Testis (tissue), 5 donors: ENCODE measurements at places on chromosomes 1 and 21. TPM values are rescaled to one million over a fixed set of nuclear protein-coding genes. Genes with fewer than 3 reads are reported as not detected.
A peak's percentile ranks its signal among the peaks of the same experiment; 100 is the strongest.

Gene HHAT
- polyA plus RNA-seq = 8.5 TPM

Gene BMP8B
- 4.4 TPM for polyA plus RNA-seq

Gene ADAM30
- polyA plus RNA-seq = 52.6 TPM

Gene AMY2B
- polyA plus RNA-seq = 6.6 TPM

Gene APOBEC4
- polyA plus RNA-seq = 23.7 TPM

Gene PRELP
- 26.5 TPM for polyA plus RNA-seq

Gene GPR25
- not detected for polyA plus RNA-seq

Gene MROH9
- polyA plus RNA-seq = 2.3 TPM

Gene SLAMF9
- 0.74 TPM for polyA plus RNA-seq

Gene CELSR2
- 59.6 TPM for polyA plus RNA-seq

Gene HSD3B1
- polyA plus RNA-seq = not detected

Gene COL16A1
- polyA plus RNA-seq = 96.4 TPM

Gene RGS8
- 2.4 TPM for polyA plus RNA-seq

DNA sequence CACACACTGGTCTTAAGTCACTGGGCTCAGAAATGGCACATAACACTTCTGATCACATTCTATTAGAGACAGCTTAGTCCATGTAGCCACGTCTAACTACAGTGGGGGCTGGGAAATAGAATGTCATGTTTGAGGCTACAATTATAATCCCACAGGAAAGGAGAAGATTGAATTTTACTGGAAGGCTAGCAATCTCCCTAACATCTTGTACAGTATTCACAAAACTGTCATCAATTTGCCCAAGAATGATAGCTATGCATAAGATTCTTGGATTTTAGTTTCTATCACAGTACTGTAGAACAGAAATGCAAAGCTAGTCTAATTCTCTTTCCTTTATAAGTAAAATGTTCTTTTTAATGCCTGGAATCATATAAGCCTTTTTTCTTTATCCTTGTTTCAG is 12.7 kb upstream of the ZMYM6 start:
- H3K27ac ChIP-seq = no peak overlapping the region
- no peak for DNase-seq
- no peak overlapping the region for H3K4me3 ChIP-seq
- no peaks in the 10 kb centered on the region for H3K4me1 ChIP-seq
- H3K27me3 ChIP-seq = no peaks in the 10 kb centered on the region

GRCh38 chr1:174966008-174966572 is 33.7 kb upstream of the CACYBP start:
- peak overlapping the region; percentile 70 for H3K27ac ChIP-seq
- no peak for DNase-seq
- no peaks in the 10 kb centered on the region for H3K36me3 ChIP-seq
- peaks cover 9% of the 10 kb centered on the region for H3K4me1 ChIP-seq

GRCh38 chr21:46160657-46160906 is 5.2 kb upstream of the FTCD start:
- H3K27ac ChIP-seq = no peak overlapping the region
- H3K4me3 ChIP-seq = no peak overlapping the region
- H3K4me1 ChIP-seq = peaks cover 7% of the 10 kb centered on the region
- no peaks in the 10 kb centered on the region for H3K27me3 ChIP-seq

DNA sequence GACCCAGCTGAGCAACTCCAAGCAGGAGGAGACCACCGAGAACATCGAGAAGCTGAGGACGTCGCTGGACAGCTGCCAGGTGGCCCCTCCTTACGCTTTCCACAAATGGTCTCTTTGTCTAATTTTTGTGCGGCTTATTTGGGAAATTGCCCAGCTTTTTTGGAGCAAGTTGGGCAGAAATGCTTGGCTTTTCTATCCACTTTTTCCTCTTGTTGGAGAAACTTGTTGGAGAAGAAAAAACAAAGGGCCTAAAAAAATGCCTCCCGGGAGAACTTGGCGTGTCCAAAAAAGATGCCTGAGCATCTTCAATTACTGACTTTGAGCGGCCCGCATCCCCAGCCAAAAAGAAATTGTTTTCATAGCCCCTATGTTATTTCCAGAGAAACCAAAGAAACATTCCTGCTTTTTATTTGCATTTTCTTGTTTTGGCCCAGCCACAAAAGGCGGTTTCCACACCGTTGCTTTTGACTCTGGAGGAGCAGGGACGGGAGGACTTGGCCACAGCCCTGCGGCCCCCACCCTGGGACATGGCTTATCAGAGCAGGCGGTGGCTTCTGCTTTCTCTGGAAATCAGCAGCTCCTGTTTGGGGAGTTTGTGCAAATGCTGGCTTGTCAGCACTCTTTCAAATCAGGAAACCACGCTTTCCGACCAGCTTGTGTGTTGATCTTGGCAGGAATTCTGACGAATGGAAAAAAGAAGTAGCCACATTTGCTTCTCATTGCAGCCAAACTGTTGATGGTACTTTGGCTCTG is 81.2 kb upstream of the EFHD2 start:
- no peaks in the 10 kb centered on the region for H3K27me3 ChIP-seq
- H3K36me3 ChIP-seq = no peaks in the 10 kb centered on the region
- peaks cover 32% of the 10 kb centered on the region for H3K4me1 ChIP-seq
- no peak overlapping the region for H3K4me3 ChIP-seq

GRCh38 chr1:85582687-85583591 is 2.4 kb downstream of the CCN1 start:
- H3K27me3 ChIP-seq = no peaks in the 10 kb centered on the region
- H3K36me3 ChIP-seq = no peaks in the 10 kb centered on the region
- peak overlapping the region; percentile 91 for H3K27ac ChIP-seq
- peaks cover 13% of the 10 kb centered on the region for H3K4me1 ChIP-seq

DNA sequence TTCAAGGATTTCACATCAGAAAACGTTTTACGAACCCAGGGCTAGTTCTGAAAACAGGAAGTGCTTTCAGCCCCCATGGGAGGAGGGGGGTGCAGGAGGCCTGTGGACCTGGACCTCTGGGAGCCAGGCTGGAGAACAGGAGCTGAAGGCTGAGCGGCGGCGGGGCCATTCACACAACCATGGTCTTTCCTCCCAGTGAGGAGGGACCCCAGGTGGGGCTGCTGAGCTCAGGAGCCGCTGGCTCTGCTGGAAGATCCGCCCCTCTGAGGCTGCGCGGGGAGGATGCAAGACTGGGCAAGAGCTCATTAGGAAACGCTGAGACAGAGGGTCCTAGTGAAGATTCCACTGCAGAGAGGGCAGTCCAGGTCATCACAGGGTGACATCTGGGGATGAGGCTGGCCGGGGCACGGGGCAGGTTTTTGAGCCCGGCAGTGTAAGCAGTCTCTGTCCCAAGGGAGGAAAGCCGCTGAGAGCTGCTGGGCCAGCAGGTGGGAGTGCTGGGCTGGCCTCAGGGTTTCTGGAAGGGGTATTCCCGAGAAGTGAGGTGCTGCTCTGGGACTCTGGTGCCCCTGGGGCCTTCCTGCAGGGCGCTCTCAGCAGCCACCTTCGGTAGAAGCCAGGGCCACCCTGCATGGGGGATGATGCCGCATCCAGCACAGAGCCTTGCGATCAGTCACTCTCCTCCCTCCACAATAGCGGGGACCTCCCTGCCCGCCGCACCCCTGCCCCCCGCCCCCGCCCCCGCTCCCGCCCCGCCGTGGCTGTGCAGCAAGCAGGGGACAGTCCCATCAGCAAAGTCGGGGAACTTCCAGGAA is 7.5 kb downstream of the MX2 start:
- H3K4me1 ChIP-seq = peaks cover 9% of the 10 kb centered on the region
- H3K27ac ChIP-seq = peak overlapping the region; percentile 24
- peak; percentile 25 for DNase-seq

DNA sequence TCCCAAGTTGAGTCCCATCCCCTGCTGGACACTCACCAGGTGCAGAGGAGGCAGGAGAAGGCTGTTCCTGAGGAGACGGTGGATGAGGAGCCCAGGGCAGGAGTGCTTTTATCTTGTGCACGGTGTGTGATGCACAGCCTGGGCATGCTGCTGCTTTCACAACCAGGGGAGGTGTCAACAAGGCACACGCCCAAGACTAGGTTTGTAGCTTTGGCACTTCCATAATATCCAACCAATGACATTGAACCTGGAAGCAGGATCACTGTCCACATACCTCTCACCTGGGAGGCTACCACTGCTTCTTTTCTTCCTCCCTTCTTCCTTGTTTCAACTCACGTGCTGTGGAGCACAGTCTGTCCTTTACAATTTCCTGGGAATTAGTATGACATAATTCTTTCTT is at the start of gene LCE3D:
Gene LCE3D (minus strand): TSS at position 84 of the 400 bp plus-strand sequence. CDS start 580 bp downstream, outside the sequence.
- no peaks in the 10 kb centered on the region for H3K36me3 ChIP-seq
- H3K4me1 ChIP-seq = no peaks in the 10 kb centered on the region
- H3K27me3 ChIP-seq = no peaks in the 10 kb centered on the region
- H3K4me3 ChIP-seq = no peak within 1 kb of the TSS

DNA sequence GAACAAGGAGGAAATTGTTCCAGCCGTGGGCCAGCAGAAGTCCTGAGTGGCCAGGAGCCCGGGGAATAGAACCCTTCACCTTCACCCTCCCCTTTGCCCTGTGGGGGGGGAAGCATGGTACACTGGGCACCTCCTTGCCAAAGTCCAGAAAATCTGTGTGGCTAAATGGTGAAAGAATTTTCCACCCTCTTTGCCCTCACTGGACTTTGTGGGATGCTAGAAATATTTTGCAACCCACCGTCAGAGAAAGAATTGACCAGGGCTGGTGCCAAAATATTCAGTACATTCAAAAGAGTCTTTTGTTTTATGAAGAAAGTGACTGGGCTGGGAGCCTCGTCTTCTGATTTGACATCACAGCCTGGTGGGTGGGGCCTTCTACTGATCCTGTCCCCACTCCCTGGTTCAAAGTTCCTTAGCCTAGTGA is 14.6 kb downstream of the NFASC start:
- no peaks in the 10 kb centered on the region for H3K27me3 ChIP-seq
- no peak overlapping the region for H3K4me3 ChIP-seq
- H3K27ac ChIP-seq = no peak overlapping the region
- peaks cover 5% of the 10 kb centered on the region for H3K4me1 ChIP-seq

DNA sequence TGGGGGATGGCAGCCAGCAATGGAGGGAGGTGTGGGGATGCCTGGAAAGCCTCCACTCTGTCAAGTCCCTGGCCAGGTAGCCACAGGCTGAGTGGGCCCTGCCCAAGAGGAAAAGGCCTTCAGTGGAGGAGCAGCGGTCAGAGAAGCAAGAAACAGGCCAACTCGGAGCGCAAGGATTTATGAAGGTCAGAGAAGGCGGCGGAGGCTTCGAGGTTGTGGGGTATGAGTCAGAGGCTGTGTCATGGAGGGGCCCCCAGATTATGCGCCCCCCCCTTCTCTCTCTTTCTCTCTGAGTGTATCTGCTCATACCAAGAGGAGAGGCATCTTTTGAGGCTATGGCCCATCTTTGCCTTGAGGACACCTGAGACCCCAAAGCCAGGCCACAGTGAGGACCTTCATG is 99.5 kb downstream of the CASZ1 start:
- H3K4me3 ChIP-seq = no peak overlapping the region
- no peaks in the 10 kb centered on the region for H3K36me3 ChIP-seq
- no peaks in the 10 kb centered on the region for H3K27me3 ChIP-seq
- no peak for DNase-seq

GRCh38 chr1:172239901-172240300 is 180.6 kb upstream of the C1orf105 start:
- no peaks in the 10 kb centered on the region for H3K27me3 ChIP-seq
- DNase-seq = no peak
- no peaks in the 10 kb centered on the region for H3K4me1 ChIP-seq
- no peaks in the 10 kb centered on the region for H3K36me3 ChIP-seq
- H3K27ac ChIP-seq = no peak overlapping the region

DNA sequence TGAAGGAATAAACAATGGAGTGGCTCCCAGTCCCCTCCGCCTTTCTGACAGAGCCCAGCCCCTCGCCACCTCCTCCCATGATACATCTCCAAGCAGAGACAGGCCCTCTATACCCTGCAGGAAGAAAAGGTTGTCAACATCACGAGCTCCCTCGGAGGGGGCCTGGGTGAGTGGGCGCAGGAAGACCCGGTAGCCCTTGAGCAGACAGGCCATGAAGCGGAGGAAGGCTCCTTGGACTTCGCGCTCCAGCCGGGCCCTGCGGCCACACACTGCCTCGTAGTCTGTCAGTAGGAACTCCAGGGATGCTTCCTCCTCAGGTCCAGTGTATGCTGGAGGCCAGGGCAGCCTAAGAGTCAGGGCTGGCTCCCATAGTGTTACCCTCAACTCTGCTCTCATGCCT is 7.0 kb downstream of the DENND4B start:
- no peak for DNase-seq
- H3K27me3 ChIP-seq = no peaks in the 10 kb centered on the region
- no peaks in the 10 kb centered on the region for H3K4me1 ChIP-seq

- no peak overlapping the region for H3K4me3 ChIP-seq
- H3K36me3 ChIP-seq = no peaks in the 10 kb centered on the region
- H3K4me1 ChIP-seq = peaks cover 2% of the 10 kb centered on the region
- H3K27ac ChIP-seq = no peak overlapping the region
- H3K27me3 ChIP-seq = no peaks in the 10 kb centered on the region
- DNase-seq = peak; percentile 11
Observed at GRCh38 chr1:25651824-25652741, 35.5 kb downstream of the MAN1C1 start.

- H3K27ac ChIP-seq = peak overlapping the region; percentile 81
- no peaks in the 10 kb centered on the region for H3K27me3 ChIP-seq
- DNase-seq = peak; percentile 83
Observed at GRCh38 chr1:117928881-117929342, 509 bp downstream of the GDAP2 start.

- no peaks in the 10 kb centered on the region for H3K36me3 ChIP-seq
- H3K27me3 ChIP-seq = no peaks in the 10 kb centered on the region
- H3K4me1 ChIP-seq = peaks cover 7% of the 10 kb centered on the region
- DNase-seq = no peak
Observed at GRCh38 chr21:38821248-38821647, 15.5 kb downstream of the ETS2 start.

DNA sequence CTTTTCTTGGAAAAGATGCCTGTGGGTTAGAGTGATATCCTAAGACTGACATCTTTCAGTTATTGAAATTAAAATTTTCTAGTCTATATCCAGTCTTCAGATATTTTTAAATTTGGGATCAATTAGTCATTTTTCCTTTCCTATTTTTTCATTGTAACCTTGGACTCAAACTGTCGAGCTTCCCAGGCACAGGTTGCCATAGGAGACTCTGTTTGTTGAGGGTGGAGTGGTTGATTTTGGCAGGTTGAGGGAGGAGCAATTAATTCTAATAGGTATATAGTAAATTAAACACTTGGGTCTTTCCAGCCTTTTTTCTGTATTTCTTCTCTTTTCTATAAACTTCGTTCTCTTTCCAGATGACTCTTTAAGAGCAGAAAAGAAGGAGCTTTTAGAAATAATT is 326.8 kb downstream of the ASTN1 start:
- no peaks in the 10 kb centered on the region for H3K27me3 ChIP-seq
- H3K27ac ChIP-seq = no peak overlapping the region
- no peaks in the 10 kb centered on the region for H3K4me1 ChIP-seq

- H3K36me3 ChIP-seq = no peaks in the 10 kb centered on the region
- H3K27me3 ChIP-seq = no peaks in the 10 kb centered on the region
- peaks cover 51% of the 10 kb centered on the region for H3K4me1 ChIP-seq
- H3K4me3 ChIP-seq = peak overlapping the region; percentile 75
Observed at GRCh38 chr1:32336591-32336932, 529 bp upstream of the MARCKSL1 start.

GRCh38 chr21:15332572-15332971 is 267.8 kb upstream of the NRIP1 start:
- H3K4me3 ChIP-seq = no peak overlapping the region
- DNase-seq = no peak
- H3K36me3 ChIP-seq = no peaks in the 10 kb centered on the region
- H3K27me3 ChIP-seq = no peaks in the 10 kb centered on the region
- no peaks in the 10 kb centered on the region for H3K4me1 ChIP-seq

GRCh38 chr1:24048205-24048869 is 63.6 kb downstream of the MYOM3 start:
- no peak for DNase-seq
- H3K27ac ChIP-seq = no peak overlapping the region
- H3K27me3 ChIP-seq = no peaks in the 10 kb centered on the region
- H3K4me1 ChIP-seq = peaks cover 12% of the 10 kb centered on the region
- no peaks in the 10 kb centered on the region for H3K36me3 ChIP-seq

- no peak overlapping the region for H3K27ac ChIP-seq
- DNase-seq = no peak
- no peaks in the 10 kb centered on the region for H3K36me3 ChIP-seq
- H3K4me1 ChIP-seq = peaks cover 4% of the 10 kb centered on the region
- H3K4me3 ChIP-seq = no peak overlapping the region
Observed at GRCh38 chr1:93223023-93223675, 42.6 kb downstream of the CCDC18 start.
